ENCODE measurements at places on chromosomes 1 and 21.
A peak's percentile ranks its signal among the peaks of the same experiment; 100 is the strongest.

- DNase-seq, result no peak
These were observed 30.8 kb upstream of the ABCG1 start for GRCh38 chr21:42187976-42188653.

- DNase-seq, result no peak
These were observed 53.1 kb upstream of the ATF3 start for GRCh38 chr1:212555426-212555825.

GRCh38 chr21:38669186-38669585 is 136.5 kb upstream of the ETS2 start:
- no peak for DNase-seq

- DNase-seq, result no peak
These were observed 590.3 kb downstream of the AJAP1 start for GRCh38 chr1:5244631-5245285.

DNA sequence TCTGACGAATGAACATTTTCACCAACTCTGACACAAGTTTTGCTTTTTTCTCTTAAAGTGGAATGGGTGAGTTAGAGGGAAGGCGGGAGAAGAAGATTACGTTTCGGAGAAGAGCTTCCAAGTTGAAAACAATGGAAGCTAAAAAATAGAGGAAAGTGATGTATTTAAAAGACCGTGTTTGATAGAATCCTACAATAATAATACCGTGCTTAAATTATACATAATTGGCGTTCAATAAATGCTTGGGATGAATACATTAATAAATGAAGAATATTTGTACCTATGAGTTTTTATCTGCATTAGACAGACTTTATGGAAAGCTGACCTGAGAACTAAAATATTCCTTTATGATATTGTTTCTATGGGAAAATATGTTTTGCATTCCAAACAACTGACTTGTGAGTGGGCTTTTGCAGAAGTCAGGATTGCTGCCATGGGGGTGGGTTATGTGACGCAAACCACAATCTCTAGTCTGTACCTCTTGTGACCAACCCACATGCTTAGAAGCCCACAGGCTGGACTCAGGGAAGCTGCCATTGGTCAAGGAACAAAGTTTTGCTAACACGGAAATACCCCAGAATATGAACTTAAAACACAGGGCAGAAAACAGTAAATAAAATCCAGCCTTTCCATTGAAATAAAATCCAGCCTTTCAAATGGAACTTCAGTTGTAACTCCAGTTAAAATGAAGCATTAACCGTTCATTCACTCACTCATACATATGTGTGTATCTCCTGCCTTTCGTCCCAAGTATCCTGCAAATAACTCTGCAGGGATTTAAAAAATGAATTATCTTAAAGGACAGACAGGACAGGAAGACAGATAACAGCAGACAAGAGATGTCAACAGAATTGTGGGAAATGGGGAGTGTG is 21.3 kb upstream of the ATF3 start:
- DNase-seq, result no peak

GRCh38 chr1:176494436-176494835 is 31.5 kb downstream of the PAPPA2 start:
- no peak for DNase-seq

DNA sequence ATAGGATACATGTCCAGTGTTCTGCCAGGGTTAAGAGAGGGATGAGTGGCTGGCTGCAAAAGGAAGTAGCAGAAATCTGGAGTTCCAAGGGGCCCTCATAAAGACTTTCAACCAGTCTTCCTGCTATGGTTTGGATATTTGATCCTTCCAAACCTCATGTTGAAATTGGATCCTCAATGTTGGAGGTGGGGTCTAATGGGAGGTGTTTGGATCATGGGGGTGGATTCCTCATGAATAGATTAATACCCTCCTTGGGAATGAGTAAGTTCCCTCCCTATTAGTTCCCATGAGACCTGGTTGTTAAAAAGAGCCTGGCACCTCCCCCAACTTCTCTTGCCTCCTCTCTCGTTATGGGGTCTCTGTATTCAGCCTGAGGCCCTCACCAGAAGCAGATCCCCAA is 10.1 kb upstream of the GNG12 start:
- DNase-seq, result no peak

DNA sequence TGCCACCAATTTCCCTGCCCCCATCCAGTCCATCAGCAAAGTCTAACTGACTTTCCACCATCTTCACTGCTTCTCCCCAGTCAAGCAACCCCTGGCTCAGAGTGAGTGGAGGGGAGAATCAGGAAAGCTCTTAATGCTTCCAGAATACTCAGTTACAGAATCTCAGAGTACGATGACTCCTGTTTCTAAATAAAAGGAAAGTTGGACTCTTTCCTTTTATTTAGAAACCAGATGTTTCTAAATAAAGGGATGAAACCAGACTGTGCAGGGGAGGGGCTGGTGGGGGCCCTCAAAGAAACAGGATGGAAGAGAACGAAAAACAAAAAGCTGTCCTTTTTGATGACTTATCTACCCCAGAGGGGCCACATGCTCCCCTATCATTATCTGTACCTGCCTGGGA is 85.2 kb upstream of the PPM1J start:
- no peak for DNase-seq

GRCh38 chr21:32411350-32412161 is 950 bp upstream of the EVA1C start:
- no peak for DNase-seq

DNA sequence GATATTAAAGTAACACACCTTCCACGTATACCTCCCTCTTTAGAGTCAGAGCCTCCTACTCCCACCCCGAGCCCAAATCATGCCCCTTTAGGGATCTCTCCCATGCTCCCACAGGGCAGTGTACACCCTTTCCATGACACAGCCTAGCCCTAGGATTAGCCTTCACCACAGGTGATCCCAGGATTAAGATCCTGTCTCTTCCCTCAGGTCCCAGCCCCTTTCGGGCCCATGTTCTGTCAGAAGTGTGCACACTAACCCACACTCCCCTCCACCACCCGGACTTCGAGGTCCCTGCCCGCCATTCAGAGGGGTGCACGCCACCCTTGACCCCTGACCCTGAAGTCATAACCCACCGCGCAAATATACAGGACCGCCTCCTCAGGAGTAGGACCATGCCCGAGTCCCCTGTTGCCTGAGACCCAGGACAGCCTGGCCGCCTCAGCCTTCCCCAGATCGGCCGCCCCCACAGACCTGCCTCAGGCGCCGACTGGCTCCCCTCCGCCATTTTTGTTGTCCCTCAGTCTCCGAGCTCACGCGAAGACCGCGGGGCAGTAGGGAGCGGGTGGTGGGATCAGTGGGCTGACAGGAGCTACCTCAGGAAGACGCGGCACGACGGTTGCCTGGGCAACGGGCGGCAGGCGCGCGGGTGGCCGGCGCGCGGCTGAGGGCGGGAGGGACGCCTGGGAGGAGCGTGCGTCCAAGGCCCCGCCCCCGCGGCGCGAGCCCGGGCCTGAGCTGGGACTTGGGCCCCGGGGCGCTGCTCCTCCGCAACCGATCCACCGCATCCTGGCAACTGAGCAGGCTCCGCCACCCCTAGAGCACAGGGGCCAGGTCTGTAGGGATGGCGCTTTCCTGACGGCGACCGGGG is at the start of gene AGBL4:
AGBL4 (minus strand) TSS at position 663 of the 868 bp plus-strand sequence.
- DNase-seq, result no peak

GRCh38 chr1:47646676-47647075 is 208.8 kb downstream of the FOXD2 start:
- DNase-seq, result no peak

GRCh38 chr1:81877940-81878339 is 77.2 kb downstream of the ADGRL2 start:
- no peak for DNase-seq

GRCh38 chr1:65508051-65508450 is 87.6 kb downstream of the LEPR start:
- no peak for DNase-seq

DNA sequence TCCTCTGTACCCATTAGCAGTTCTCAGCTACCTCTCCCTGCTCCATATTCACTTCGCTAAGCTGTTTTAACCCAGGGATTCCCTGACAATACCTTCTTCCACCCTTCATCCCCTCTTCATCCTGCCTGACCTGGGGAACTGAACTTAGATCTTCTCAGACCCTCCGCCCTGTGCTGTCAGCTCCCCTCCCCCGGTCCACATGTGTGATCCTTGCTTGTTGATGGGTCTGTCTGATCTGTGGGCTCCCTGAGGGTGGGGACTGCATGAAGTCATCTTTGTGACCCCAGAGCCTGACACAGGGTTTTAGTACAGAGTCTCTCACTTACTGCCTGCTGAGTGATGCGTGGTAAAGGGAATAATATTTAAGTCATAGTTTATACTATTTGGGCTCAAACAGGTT is 11.8 kb downstream of the CHAF1B start:
- no peak for DNase-seq

DNA sequence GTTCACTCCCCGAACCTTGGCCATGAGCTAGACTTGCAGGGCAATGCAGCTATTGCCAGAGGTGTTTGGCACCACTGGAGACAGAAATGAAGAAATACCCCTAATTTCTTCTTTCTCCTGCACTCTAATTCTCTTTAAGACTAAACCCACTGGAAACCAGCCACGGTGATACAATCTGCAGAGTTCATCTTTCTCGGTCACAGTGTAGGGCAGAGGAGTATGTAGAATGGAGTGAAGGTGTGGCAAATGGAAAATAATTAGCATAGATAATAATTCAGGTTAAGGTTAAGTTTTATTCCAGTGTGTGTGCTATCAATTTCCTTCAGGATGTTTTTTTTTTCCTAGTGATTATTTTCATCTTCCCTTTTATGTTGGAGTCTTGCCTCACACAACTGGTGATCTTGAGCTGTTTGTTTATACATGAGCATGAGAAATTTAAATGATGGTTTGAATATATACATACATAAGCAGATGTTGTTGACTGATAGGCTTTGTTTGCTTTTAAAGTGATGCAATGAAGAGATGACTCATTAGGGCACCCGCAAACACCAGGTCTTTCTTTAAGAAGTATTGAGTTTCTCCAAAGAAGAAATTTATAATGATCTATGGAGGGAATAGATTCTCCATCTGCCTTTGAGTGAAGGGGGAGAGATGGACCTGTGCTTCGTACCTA is 81.9 kb downstream of the SPATA17 start:
- no peak for DNase-seq

GRCh38 chr1:3033040-3033789 is 11.9 kb downstream of the ACTRT2 start:
- no peak for DNase-seq

- no peak for DNase-seq
These were observed 22.9 kb upstream of the MTF2 start for GRCh38 chr1:93056214-93056613.

GRCh38 chr1:245677461-245678240 is 522.9 kb downstream of the KIF26B start:
- DNase-seq, result no peak

DNA sequence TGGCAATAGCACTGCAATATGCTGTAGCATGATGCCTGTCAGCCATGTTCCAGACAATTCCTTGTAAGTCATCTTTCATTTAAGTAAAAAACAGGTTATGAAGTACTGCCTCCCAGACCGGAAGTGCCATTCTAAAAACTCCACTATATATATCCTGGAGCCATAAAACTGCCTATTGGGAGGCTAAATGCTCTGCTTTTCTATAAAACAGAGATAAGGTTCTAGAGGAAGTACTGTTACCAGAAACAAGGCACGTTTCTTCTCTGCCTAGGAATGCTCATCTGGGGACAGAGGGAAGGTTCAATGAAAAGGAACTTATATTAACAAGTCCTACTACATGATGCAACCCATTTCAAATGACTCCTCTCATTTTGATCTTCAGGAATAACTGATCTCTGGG is 66.8 kb downstream of the GPR137B start:
- no peak for DNase-seq

- DNase-seq, result peak; percentile 78
These were observed 8.9 kb downstream of the XKR8 start for GRCh38 chr1:27968692-27969091.

DNA sequence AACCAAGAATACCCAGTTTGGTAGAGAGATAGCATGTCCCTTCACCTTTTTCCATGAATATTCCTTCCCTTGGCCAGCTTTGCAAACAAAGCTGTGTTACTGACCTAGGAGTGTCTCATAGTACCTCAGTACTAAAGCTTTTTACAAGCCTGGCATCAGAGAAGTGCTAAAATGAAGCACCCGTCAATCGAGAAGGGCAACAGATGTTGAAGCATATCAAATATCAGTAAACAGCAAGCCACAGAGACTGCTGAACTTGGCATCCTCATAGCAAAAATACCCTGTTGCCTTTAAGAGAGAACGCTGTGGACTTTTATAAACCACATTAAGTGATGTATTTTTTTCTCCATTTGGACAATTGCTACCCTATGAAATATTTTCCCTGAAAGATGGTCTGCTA is 128.6 kb upstream of the HOOK1 start:
- DNase-seq, result no peak

- DNase-seq, result no peak
These were observed 253.0 kb upstream of the HOOK1 start for GRCh38 chr1:59561796-59562195.

GRCh38 chr1:224430511-224431113 is 4.0 kb downstream of the WDR26 start:
- no peak for DNase-seq

DNA sequence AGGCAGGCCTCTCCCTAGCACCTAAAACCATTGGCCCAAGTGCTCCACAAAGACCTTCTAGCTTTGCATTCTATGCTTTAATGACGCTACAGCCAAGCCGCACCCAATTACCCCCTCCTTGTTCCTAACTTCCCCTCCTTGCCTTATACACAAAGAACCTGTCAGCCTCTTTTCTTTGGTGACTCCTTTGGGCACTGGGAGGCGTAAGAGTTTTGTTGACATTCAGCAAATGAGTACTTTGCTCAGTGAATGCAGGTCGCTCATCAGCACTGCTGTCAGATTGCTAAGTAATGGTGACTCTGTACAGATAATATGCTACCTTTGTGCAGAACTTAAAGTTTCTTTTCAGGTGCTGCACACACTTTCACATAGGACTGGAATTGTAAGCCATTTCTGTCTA is 187.6 kb upstream of the FAM78B start:
- no peak for DNase-seq

DNA sequence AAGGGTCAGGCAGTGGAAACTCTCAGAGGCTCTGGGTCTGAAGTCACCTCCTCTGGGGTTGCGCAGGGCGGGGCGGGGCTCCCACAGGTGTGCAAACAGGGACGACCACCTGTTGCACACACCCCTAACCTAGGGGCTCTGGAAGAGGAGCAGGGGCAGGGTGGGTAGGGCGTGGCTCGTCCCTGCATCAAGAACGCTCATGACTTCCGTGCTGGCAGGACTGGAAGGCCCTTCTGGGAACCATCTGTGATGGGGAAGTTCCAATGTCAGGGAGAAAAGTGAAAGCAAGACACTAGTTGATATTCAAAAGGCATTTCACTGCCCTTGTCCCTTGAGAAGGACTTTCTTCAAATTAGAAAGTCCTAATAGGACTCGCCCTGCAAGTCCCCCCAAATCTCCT is 22.1 kb upstream of the CLSTN1 start:
- no peak for DNase-seq

Data from epithelial cell of proximal tubule (primary cell).